GM23248 (cell line): ENCODE measurements at places on chromosomes 12 and 14.

DNA sequence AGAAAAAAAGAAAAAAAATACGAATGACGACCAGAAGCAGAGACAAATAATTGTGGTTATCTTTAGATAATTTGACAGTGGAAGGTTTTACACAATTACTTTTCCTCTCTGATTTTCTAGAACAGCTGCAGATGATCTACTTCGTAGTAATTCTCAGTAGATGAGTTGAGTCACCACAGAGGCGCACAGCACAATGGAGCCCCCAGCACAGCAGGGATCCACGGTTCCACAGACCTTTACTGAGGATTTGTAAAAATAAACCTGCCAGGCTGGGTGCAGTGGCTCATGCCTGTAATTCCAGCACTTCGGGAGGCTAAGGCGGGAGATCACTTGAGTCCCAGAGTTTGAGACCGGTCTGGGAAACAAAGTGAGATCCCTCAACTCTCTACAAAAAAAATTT is 29.3 kb downstream of the AMN start:
- no peak for DNase-seq

DNA sequence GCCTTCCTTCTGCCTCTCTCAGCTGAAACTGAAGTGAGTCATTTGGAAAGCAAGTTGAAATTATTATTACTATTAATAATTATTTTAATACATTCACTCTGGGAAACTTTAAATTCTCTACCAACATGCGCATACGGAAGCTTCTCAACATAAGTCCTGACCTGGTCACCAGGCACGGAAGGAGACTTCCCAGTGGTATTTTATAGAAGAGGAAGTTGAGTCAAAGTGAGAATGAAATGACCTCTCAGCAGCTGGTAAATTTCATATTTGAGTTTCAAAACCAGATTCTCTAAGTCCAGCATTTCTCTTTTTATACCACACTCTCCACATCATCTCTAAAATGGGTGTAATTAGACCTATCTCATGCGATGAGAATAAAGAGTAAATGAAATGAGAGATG is 747.4 kb downstream of the VRK1 start:
- no peak for DNase-seq

- no peak for DNase-seq
These were observed 9.6 kb downstream of the APOBEC1 start for GRCh38 chr12:7656121-7656520.

DNA sequence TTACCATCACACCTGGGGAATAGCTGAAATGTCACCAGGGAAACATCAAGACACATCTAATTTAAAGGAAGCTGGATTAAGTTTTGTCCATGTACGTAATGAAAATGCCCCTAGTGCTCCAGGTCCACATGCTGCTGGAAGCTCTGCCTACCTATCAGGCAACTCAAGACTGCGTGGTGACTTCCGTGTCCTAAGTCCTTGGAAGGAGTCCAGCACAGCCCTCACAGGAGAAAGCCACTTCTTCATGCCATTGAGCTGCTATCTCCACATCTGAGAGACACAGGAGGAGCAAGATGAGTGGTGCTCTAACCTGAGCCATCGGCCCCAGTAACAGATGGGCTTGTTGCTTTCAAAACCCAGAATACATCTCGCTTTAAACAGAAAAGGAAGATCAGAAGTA is 316.4 kb downstream of the DPF3 start:
- DNase-seq: no peak

DNA sequence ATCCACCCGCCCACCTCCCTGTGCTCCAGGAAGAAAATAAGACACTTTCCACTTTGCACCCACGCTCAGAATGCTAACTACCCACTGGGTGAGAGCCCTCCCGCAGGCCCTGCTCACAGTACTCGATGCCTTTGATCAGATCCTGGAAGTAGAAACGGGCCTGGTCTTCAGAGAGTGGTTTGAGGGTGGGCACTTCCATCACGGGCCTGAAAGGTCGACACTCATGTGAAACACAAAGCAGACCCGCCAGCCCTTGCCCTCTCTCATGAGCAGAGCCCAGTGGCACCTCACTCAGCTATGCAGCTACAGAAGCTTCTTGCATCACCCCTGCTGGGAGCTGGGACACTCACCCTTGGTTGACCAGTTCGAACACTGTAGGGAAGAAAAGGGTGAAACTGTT is 41.1 kb downstream of the CAMKK2 start:
- DNase-seq: no peak

DNA sequence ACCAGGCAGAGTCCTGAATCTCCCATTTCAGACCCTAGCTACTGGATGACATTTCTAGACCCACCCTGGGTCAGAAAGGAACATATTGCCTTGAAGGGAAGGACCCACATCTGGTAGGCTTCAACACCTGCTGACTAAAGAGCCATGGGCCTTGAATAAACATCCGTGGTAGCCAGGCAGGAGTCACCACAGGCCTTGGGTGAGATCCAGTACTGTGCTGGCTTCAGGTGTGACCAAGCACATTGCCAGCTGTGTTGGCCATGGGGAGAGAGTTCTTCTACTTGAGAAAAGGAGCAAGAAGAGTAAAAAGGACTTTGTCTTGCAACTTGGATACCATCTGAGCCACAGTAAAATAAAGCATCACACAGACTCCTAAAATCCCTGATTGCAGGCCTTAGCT is 332.6 kb downstream of the SLC16A7 start:
- DNase-seq: peak; percentile 7

DNA sequence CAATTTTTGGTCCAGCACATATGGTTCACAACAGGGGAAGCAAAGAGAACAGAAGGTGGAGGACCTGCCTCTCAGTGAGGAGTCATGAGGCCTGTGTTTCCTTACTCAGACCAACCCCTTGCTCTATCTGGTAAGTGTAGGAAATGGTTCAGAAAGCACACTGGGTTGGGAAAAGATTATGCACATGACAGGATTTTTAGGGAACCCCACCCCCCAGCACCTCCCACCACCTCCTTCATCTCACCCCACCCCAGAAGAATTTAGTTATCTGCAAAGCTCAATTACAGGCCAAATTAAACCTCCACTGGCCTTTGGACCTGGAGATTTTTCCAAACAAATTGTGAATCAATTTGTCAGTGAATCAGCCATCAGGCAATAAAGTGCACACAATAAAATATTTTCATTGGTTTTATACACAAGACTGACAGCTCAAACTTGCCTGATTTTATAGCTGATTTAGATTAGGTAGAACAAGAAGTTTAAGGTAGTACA is 132.8 kb downstream of the DACT1 start:
- no peak for DNase-seq

- peak; percentile 90 for DNase-seq
These were observed 4.0 kb downstream of the P2RX2 start for GRCh38 chr12:132622437-132623071.

- DNase-seq: no peak
These were observed 186.6 kb upstream of the EEA1 start for GRCh38 chr12:93115646-93116045.

DNA sequence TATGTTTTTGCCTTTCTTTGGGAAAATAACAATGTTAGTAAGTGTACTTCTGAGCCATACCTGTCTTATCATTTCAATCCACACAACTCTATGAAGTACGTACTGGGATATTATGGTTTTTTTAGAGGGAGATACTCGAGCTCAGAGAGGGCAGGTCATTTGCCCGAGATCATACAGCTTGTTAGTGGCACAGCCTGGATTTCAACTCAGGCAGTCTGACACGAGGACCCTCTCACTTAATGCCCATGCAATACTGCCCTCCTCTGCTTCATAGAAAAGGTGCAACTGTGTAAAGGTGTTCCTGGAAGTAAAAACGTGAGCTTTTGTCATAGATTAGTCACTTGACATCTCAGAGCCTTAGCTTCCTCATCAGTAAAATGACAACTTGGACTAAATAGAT is 128.0 kb downstream of the NDUFA12 start:
- no peak for DNase-seq

- DNase-seq: peak; percentile 94
These were observed 194.0 kb downstream of the DPF3 start for GRCh38 chr14:72699852-72700257.

DNA sequence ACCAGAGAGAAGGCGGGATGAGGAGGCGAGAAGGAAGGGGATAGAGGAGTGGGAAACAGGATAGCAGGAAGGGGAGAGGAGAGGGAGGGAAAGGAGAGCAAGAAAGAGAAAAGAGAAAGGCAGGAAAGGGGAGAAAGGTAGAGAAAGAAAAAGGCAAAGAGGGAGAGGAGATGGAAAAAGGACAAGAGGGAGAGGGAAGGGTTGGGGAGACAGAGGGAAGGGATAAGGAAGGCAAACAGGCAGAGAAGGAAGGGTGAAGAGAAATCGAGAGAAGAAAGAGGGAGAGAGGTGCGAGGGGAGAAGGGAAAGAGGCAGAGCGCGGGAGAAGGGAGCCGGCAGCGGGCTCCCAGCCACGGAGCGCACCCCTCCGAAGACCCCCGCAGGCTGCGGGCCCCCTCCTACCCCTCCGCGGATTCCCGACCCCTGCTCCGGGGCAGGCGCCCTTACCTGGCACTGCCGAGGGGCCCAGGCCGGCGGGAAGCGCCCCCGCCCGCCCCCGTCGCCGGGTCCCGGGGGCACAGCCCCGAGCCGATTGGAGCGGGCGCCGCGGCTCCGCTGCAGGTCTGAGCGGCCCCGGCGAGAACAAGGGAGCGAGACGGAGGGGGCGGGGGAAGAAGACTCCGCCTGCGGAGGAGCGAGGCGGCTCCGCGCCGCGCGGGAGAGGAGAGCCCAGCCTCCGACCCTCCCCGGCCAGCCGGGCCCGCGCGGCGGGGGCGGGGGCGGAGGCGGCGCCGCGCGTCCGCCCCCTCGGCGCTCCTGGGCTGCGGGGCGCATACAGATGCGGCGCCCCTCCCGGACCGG is at the start of gene CDH24:
CDH24 (minus strand) TSS at position 565 of the 801 bp plus-strand sequence. CDS start 1,787 bp downstream, outside the sequence.
- peak; percentile 88 for DNase-seq

DNA sequence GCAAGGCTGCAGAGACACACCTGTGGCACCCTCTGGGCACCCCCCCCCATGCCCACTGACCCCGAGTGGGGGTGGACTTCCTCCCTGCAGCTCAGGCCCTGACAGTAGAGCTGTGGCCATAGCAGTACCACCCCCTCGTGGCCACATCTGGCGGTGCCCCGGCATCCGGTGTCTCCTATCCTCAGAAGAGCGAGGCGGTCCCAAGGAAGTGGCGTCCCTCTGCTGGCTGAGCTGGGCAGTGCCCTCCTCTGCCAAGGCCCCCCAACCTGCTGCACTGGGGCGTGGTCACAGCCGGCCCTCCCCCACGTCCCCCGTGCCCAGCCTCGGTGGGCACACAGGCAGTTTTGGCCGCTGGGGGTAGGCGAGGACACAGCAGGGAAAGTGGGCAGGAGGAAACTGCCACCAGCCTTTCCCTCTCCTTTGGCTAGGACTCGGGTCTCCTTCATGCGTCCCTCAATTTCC is 6.0 kb upstream of the SLC6A12 start:
- DNase-seq: peak; percentile 83

- no peak for DNase-seq
These were observed 364.9 kb downstream of the NRXN3 start for GRCh38 chr14:78535041-78535440.

GRCh38 chr14:51533160-51533559 is 118.5 kb upstream of the FRMD6 start:
- peak; percentile 87 for DNase-seq

DNA sequence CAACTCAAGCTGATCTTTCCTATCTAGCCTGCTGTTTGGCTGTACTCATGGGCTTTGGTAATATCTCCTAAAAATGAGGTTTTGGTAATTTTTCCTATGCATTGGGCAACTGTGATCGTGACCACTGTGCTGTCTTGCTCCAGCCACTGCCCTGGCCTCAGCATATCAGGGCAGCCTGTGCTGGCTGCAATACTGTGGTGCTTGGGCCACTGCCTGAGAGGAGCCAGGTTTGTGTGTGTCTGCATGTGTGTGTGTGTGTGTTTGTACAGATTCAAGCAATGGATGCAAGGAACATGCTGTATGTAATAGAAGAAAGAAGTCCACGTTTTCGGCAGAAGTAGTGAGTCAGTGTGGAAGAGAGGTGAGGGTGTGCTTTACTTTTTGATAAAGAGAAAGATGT is 13.0 kb downstream of the ERG28 start:
- DNase-seq: no peak

- DNase-seq: no peak
These were observed 14.4 kb downstream of the ITPR2 start for GRCh38 chr12:26818636-26819035.

DNA sequence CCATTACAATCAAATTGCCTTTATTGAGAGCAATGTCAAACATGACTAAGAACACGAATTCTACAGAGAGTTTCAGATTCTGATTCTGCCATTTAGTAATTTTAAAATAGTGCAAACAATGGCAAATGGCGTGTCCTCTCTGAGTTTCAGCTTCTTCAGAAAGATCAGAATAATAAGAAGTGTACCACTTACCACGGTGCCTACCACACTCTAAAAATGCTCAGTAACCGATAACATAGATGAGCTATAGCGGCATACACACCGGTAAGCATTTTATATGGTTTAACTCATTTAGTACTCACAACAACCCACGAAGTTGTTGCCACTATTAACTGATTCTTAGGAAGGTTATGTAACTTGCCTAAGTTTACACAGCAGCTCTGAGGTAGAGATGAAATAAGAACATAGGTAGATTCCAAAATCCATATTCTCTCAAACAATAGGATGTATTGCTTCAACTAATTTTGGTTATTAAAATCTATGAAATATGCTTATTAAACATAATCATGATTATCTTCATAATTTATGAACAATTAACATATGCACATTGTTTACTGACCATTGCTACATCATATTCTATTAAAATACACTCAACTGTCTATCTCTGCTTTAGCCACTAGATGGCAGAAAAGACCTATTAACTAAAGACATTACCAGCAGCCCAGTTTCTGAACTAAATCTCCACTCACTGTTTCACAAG is 38.3 kb downstream of the SLC6A15 start:
- DNase-seq: peak; percentile 77

DNA sequence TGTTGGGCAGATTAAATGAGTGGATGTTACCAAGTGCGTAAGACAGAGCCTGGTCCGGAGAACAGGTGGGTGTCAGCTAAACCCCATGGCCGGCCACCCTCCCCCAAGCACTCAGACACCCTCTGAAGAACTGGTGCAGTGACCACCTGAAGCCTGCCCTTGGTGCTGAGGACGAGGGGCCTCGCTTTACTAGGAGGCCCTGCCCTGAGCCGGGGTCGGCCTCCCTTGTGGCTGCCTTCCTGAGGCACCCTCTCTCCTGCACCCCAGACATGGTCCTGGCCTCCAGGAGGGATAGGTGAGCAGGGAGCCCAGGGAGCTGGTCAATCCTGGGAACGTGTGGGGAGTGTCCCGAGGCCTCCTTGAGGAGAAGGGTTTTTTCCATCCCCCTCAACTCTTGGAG is 4.9 kb upstream of the KIF26A start:
- DNase-seq: no peak

GRCh38 chr14:61498811-61499210 is 177.4 kb downstream of the PRKCH start:
- DNase-seq: peak; percentile 71

- peak; percentile 81 for DNase-seq
These were observed 41.2 kb downstream of the YLPM1 start for GRCh38 chr14:74804219-74804825.

- peak; percentile 57 for DNase-seq
These were observed 119.7 kb upstream of the HIF1A start for GRCh38 chr14:61575551-61576150.

GRCh38 chr14:59358102-59358501 is 107.1 kb downstream of the GPR135 start:
- peak; percentile 80 for DNase-seq

- no peak for DNase-seq
These were observed 9.7 kb upstream of the DYNLL1 start for GRCh38 chr12:120485961-120486881.
